ENCODE measurements at places on chromosomes 4 and X.

DNA sequence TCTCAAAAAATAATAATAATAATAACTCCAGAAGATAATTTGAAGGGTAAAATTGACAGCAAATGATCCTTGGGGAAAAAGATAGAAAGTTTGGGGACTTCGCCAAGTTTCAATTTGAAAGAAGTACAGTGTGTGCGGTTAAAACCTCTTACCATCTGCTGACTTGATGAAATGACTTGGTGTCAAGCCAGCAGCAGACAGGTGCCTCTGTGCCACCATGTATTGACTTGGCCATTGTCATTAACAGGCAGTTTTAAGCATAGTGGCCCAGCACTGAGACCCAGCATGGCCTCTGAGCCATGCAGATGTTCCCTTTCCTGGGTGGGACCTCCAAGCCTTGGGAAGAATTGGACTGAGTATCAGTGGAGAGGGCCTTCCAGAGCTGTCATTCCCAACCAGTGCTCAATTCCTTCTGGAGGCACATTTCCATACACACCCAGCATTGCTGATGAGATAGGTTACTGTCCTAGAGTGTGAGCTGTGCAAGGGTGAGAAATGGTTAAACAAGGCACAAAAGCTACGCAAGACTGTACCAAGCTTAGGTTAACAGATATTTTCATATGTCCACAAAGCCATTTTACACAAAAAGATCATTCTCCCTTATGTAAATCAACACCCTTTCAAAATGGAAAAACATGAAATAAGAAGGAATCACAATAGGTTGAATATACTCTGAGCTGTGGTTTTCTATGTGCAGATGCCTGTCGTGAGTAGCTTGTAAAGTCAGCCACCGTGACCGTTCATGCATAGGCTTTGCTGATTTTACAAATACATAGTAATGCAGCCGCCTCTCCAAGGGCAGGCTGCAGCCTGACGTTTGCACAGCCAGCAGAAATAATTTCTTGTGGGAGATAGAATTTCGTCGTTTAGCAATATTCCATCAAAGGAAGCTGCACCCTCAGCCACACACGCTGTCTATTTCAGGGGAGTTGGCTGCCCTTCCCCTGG, 59.4 kb upstream of the FBXW7 start:
- no peak for DNase-seq

DNA sequence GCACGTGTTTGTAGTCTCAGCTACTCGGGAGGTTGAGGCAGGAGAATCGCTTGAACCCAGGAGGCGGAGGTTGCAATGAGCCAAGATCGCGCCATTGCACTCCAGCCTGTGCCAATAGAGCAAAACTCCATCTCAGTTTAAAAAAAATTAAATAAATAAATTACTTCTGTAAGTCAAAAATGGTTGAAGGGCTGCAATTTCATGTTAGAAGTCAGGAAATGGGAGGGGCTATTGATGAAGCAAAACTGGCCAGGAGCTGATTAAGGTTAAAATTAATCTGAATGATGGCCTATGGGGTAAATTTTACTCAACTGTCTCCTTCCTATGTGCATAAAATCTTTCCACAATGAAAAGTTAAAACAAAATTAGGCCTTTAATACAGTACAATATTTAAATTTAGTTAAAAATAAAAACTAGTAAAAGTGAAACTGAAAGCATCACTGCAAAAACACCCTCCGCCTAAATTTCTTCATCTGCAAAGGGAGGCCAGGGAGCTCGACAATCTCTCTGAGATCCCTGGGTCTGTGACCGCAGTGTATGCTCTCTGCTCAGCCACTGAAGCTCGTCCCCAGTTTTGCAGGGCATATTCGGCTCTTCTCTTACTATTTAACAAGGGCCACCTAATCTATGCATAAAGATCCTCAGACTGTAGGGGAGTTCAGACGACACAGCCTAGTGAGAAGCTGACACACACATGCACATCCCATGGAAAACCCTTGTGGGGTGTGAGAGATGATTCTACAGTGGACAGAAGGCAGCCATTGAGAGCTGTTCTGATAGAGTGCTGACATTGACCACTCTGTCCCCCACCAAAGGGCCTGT, 57.2 kb downstream of the IRF2 start:
- DNase-seq, result peak; percentile 3

- no peak for DNase-seq
These were observed 1.6 kb upstream of the ATP6AP2 start for GRCh38 chrX:40579141-40579540.

DNA sequence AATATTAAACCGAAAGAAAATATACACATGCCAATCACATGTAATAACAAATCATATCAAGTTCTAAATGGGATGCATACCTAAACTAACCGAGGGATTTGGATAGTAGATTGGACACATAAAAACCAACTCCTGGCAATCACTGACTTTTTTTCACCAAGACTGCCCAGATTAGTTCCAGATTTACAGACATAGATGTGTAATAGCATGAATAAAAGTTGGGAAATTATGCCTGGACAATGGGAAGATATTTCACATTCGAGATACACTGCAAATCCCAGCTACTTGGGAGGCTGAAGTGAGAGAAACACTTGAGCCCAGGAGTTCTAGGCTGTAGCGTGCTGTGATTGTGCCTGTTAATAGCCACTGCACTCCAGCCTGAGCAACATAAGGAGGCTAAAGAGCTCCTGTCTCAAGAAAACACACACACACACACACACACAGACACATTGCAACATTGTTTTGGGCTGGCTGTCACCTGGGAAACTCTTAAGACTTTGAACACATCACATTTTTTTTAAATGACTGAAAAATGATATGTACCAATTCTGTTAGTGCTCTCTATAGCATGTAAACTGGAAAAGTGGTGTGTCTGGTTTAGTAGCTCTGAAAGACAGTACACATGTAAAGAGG, 5.7 kb downstream of the RAB40A start:
- no peak for DNase-seq

- DNase-seq, result peak; percentile 13
These were observed 5.5 kb downstream of the GSTCD start for GRCh38 chr4:105714071-105714521.

GRCh38 chr4:156976147-156976546, 4.5 kb upstream of the PDGFC start:
- DNase-seq, result no peak

- no peak for DNase-seq
These were observed 208.3 kb upstream of the LEF1 start for GRCh38 chr4:108377021-108377420.

- no peak for DNase-seq
These were observed 172.1 kb downstream of the CBR4 start for GRCh38 chr4:168837922-168838321.

- no peak for DNase-seq
These were observed 885 bp downstream of the CCDC110 start for GRCh38 chr4:185470501-185471195.

GRCh38 chrX:109716431-109717028, 16.5 kb downstream of the ACSL4 start:
- DNase-seq, result no peak

- DNase-seq, result no peak
These were observed 28.4 kb downstream of the CXCL1 start for GRCh38 chr4:73897380-73898136.

DNA sequence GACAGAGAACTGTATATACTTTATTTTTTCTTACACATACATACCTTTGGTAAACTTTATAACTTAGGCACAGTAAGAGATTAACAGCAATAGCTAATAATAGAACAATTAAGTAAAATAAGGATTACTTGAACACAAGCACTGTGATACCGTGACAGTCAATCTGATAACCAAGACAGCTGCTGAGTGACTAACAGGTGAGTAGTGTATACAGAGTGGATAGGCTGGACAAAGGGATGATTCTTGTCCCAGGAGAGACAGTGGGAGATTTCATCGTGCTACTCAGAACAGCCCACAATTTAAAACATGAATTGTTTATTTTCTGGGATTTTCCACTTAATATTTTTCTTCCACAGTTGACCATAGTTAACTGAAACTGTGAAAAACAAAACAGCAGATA, 411.8 kb downstream of the PPP1R2C start:
- no peak for DNase-seq

- no peak for DNase-seq
These were observed 583.0 kb downstream of the BCOR start for GRCh38 chrX:39514801-39515200.

- no peak for DNase-seq
These were observed 44.5 kb downstream of the FGFRL1 start for GRCh38 chr4:1055721-1056590.

DNA sequence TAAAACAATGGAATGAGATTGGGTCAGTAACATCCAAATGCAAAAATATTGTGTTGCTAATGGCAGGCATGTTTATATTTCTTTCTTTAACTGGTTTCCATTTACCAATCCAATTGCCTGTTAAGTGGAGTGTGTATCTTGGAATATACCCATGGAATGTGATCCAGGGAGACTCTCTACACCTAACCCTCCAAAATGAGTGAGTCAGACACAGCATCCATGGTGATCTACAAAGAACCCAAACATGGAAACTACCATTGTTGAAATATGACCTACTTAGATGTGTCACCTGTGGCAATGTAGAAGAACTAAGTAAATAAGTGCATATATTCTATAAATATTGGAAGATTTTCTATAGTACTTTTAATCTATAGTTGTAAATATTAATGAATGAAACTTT, 110.3 kb downstream of the AREG start:
- DNase-seq, result no peak

GRCh38 chr4:152534541-152535359, 1.1 kb downstream of the FBXW7 start:
- DNase-seq, result no peak

DNA sequence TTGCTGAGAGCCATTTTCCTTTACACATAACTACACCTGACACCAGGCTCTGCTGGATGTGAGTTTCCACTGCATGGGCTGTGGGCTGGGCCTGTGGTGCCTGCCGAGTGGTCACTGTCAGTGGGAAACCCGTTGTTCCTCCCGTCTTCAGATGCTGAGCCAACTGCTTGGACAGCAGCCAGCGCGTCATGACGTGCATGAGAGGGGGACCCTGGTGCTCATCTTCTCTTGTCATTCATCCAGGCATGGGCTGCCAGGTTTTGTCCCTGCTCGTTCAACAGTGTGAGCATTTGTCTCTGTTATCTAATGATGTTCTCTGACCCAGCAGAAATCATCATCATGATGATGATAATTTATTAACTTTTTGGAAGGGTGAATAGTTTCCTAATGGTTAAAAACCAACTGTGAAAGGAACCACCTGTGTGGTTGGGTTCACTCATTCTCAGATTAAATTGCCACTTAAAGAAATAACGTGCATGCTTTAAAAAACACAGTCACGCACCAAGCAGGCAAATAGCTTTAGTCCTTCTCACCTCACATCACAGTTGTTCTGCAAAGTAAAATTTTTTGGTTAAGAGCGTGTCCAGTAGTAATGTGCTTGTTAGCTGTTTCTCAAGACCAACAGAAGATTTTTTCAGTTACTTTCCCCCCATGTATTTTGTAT, 19.9 kb upstream of the CLDN34 start:
- DNase-seq, result no peak

GRCh38 chr4:63493265-63493664, 916.0 kb downstream of the TECRL start:
- DNase-seq, result no peak
